ENCODE measurements at places on chromosomes 7 and 10.

DNA sequence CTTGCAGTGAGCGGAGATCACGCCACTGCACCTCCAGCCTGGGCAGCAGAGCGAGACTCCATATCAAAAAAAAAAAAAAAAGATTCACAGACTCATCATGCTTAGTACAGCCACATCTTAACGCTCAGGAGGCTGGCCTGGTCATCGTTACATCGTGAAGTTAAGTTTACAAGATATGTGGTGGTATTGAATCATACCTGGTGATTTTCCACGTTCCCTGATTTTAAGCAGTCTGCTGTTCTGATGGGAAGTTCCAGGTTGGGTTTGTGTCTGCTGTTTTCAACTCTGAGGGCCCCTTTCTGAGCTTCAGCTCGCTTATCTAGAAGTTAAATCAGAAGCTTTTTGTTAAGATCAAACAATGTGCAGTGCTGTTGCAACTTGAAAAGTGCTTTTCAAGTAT is 6.9 kb downstream of the PPP2R2D start:
- H3K36me3 ChIP-seq, result no peaks in the 10 kb centered on the region
- H3K4me1 ChIP-seq, result no peaks in the 10 kb centered on the region
- H3K4me3 ChIP-seq, result no peak overlapping the region
- H3K27me3 ChIP-seq, result no peaks in the 10 kb centered on the region

GRCh38 chr10:98172495-98172894 is 38.0 kb downstream of the R3HCC1L start:
- H3K36me3 ChIP-seq, result no peaks in the 10 kb centered on the region
- no peaks in the 10 kb centered on the region for H3K4me1 ChIP-seq
- no peak overlapping the region for H3K27ac ChIP-seq
- H3K4me3 ChIP-seq, result no peak overlapping the region
- no peak for DNase-seq

GRCh38 chr7:29562307-29562706 is 1.3 kb upstream of the PRR15 start:
- no peaks in the 10 kb centered on the region for H3K36me3 ChIP-seq
- no peak for DNase-seq
- no peak overlapping the region for H3K4me3 ChIP-seq
- H3K27me3 ChIP-seq, result peaks cover 6% of the 10 kb centered on the region

GRCh38 chr7:32670110-32671025 is 175.1 kb downstream of the AVL9 start:
- H3K4me3 ChIP-seq, result no peak overlapping the region
- 0 out of 2 replicates have a peak, but pooled peaks cover 2% of the 10 kb centered on the region for H3K4me1 ChIP-seq
- no peak for DNase-seq
- H3K36me3 ChIP-seq, result no peaks in the 10 kb centered on the region
- no peaks in the 10 kb centered on the region for H3K27me3 ChIP-seq

- H3K27ac ChIP-seq, result no peak overlapping the region
- peaks cover 2% of the 10 kb centered on the region for H3K4me1 ChIP-seq
- DNase-seq, result no peak
- H3K36me3 ChIP-seq, result no peaks in the 10 kb centered on the region
- no peak overlapping the region for H3K4me3 ChIP-seq
These were observed 94.2 kb upstream of the SLC25A13 start for GRCh38 chr7:96416116-96416515.

GRCh38 chr7:137626469-137627067 is 220.2 kb downstream of the DGKI start:
- no peaks in the 10 kb centered on the region for H3K4me1 ChIP-seq
- peak; percentile 63 for DNase-seq
- no peaks in the 10 kb centered on the region for H3K27me3 ChIP-seq
- H3K36me3 ChIP-seq, result no peaks in the 10 kb centered on the region

GRCh38 chr7:119594956-119595355 is 678.0 kb upstream of the KCND2 start:
- peak; percentile 50 for DNase-seq
- H3K27me3 ChIP-seq, result no peaks in the 10 kb centered on the region
- no peak overlapping the region for H3K4me3 ChIP-seq
- H3K27ac ChIP-seq, result no peak overlapping the region
- H3K36me3 ChIP-seq, result no peaks in the 10 kb centered on the region
- H3K4me1 ChIP-seq, result peaks cover 1% of the 10 kb centered on the region

- no peaks in the 10 kb centered on the region for H3K36me3 ChIP-seq
- DNase-seq, result no peak
- no peaks in the 10 kb centered on the region for H3K4me1 ChIP-seq
- H3K27ac ChIP-seq, result no peak overlapping the region
- no peaks in the 10 kb centered on the region for H3K27me3 ChIP-seq
These were observed 107.8 kb downstream of the TBXAS1 start for GRCh38 chr7:139936760-139937310.

DNA sequence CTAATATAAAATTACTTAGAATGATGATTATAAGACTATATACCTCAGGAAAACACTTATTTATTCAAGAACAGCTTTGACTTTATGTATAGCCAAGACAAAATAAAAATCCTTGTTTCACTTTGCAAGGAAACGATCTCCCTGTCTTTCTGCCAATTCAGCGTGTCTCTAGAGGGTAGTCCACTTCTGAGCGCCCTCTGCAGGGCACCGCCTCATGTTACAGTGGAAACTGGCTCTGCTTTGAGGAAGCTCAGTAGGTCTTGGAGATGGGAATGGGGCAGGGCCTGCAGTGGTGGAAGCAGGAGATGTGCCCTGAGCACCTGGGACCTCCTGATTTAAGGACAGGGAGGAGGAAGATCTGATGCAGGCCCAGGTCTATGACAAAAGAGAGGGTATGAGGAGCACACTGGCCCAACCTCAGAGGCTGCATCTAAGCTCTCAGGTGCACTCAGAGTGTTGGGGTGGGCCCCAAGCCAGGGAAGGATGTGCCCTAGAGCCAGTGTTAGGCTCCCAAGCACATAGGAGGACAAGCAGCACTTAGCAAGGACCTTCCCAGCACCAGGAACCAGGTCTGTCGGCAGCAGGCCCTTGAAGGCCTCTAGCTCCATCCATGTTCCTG is 481.0 kb downstream of the TNS3 start:
- H3K4me3 ChIP-seq, result no peak overlapping the region
- DNase-seq, result peak; percentile 47
- no peaks in the 10 kb centered on the region for H3K27me3 ChIP-seq
- H3K36me3 ChIP-seq, result no peaks in the 10 kb centered on the region
- no peak overlapping the region for H3K27ac ChIP-seq
- no peaks in the 10 kb centered on the region for H3K4me1 ChIP-seq
